Endodermal cell (in vitro differentiated cells): ENCODE measurements at places on chromosomes 1 and 21. TPM values are rescaled to one million over a fixed set of nuclear protein-coding genes. Genes with fewer than 3 reads are reported as not detected.
A peak's percentile ranks its signal among the peaks of the same experiment; 100 is the strongest.

The KCNJ6 gene
- not detected in 3 replicates for total RNA-seq

The SH2D1B gene
- not detected in 3 replicates for total RNA-seq

The IQGAP3 gene
- total RNA-seq: 21.5 to 43.0 TPM (median 36.9 TPM) in 3 replicates

The AXDND1 gene
- total RNA-seq: 0.23 to 0.69 TPM (median 0.68 TPM) in 3 replicates

The ZNF648 gene
- total RNA-seq: 0.11 TPM in 1 of 3 replicates, not detected in the others

The TTC34 gene
- 1.7 to 2.9 TPM (median 2.4 TPM) in 3 replicates for total RNA-seq

DNA sequence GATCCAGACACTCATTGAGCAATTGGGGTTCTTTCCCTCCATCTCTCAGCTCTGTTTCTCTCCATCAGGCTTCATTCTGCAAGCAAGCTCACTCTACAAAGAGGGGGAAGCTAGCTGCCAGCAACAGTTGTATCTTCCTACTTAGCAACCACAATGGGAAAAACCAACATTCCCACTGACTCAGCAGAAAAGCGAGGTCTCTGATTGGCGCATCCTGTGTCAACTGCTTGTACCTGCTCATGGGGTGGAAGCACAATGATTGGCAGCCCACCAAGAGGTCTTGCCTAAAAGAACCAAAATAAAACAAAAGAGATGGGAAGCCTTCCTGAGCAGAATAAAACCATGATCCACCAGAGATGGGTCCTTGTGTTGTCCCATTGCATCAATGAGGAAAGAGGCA is 4.0 kb upstream of the CDA start:
- peaks cover 5% of the 10 kb centered on the region for H3K27me3 ChIP-seq
- no peaks in the 10 kb centered on the region for H3K36me3 ChIP-seq
- DNase-seq: peak; percentile 78
- no peak overlapping the region for H3K27ac ChIP-seq

DNA sequence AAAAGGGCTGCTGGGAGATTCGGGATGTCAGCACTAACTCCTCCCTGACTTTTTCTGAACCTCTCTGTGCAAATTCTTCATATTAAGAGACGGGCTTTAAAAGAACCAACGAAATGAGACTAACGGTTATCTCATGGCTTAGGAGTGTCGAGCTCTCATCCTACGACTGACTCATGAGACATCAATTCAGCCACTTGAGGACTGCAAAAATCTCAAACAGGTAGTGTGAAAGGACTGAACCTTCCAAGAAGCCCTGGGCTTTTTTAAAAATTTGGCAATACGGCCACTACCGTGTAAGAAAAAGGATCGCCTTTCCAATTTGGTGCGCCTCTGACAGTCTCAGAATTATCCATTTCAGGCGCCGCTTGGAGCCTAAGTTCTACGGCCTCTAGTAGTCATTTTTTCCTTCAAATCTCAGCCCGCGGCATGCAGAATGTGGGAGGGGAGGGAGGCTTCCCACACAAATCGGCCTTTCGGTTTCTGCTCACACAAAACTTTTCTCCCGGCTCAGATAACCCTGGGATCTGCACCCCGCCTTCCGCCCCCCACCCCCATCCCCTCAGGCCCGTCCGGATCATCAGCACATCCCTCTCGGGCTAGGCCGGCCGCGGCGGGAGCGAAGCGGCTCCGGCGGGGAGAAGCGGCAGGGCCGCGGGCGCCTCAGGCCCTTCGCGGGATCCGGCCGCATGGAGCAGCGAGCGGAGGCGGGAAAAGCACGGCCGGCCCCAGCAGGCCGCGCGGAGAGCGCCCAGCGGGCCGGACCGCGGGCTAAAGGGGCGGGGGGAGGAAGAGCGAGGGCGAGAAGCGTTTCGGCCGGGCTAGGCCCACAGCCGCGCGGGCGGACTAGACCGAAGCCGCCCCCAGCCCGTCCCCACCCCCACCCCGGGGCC is 618 bp downstream of the HNRNPR start:
- DNase-seq: peak; percentile 70
- peaks cover 9% of the 10 kb centered on the region for H3K4me1 ChIP-seq
- peaks cover 29% of the 10 kb centered on the region for H3K36me3 ChIP-seq
- H3K27me3 ChIP-seq: no peaks in the 10 kb centered on the region

- H3K4me1 ChIP-seq: peaks cover 2% of the 10 kb centered on the region
- DNase-seq: no peak
- no peak overlapping the region for H3K27ac ChIP-seq
- H3K4me3 ChIP-seq: no peak overlapping the region
- no peaks in the 10 kb centered on the region for H3K27me3 ChIP-seq
Measured at GRCh38 chr1:172338295-172338735, 82.2 kb upstream of the C1orf105 start.

GRCh38 chr1:228009116-228009827 is 2.5 kb downstream of the WNT3A start:
- no peaks in the 10 kb centered on the region for H3K36me3 ChIP-seq
- no peaks in the 10 kb centered on the region for H3K4me1 ChIP-seq
- H3K27me3 ChIP-seq: peaks cover 85% of the 10 kb centered on the region
- no peak overlapping the region for H3K4me3 ChIP-seq
- H3K27ac ChIP-seq: no peak overlapping the region

GRCh38 chr1:101506541-101507164 is 269.8 kb downstream of the S1PR1 start:
- peak; percentile 69 for DNase-seq
- no peaks in the 10 kb centered on the region for H3K36me3 ChIP-seq
- no peaks in the 10 kb centered on the region for H3K4me1 ChIP-seq
- H3K27ac ChIP-seq: no peak overlapping the region
- H3K27me3 ChIP-seq: no peaks in the 10 kb centered on the region

GRCh38 chr1:119964673-119965363 is 68.5 kb upstream of the ADAM30 start:
- no peak for DNase-seq
- H3K4me3 ChIP-seq: no peak overlapping the region
- H3K36me3 ChIP-seq: peaks cover 57% of the 10 kb centered on the region
- no peaks in the 10 kb centered on the region for H3K27me3 ChIP-seq
- H3K4me1 ChIP-seq: no peaks in the 10 kb centered on the region
- no peak overlapping the region for H3K27ac ChIP-seq

- no peaks in the 10 kb centered on the region for H3K36me3 ChIP-seq
- no peak overlapping the region for H3K4me3 ChIP-seq
- DNase-seq: peak; percentile 20
Measured at GRCh38 chr1:248804771-248805681, 20.7 kb downstream of the SH3BP5L start.

DNA sequence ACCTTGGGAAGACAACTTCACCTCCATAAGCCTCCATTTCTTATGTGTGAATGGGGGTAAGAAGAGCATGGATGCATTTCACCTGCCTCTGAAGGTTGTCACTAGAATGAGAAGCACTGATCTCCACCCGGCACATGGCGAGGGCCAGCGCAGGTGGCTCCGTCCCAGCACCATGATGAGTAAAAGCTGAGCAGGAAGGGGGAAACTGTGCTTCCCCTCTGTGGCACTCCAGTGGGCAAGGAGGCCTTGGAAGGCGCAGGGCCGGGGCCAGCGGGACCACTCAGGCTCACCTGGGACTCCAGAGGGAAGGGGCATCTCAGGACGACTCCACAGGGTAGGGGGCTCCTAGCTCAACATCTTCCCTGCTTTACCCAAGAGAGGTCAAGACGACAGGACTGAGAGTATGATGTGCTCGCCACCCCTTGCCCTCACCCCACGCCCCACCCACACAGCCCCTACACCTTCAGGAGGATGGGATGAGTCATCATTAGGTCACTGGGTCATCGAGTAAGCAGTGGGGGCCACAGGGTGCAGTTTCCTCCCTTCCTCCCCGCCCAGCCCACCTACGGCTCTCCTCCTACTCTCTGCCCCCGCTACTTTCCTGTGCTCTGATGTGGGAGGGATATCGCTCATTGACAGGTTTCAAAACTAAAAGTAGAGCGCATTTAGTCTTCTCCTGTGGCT is 112.1 kb downstream of the HIVEP3 start:
- no peaks in the 10 kb centered on the region for H3K36me3 ChIP-seq
- no peaks in the 10 kb centered on the region for H3K27me3 ChIP-seq
- H3K4me3 ChIP-seq: no peak overlapping the region
- H3K27ac ChIP-seq: no peak overlapping the region
- no peak for DNase-seq

GRCh38 chr1:31576201-31576669 is at the start of gene TINAGL1:
TINAGL1 (plus strand) TSS chr1:31576515; CDS start chr1:31577149, 634 bp downstream.
- H3K36me3 ChIP-seq: no peaks in the 10 kb centered on the region
- DNase-seq: peak; percentile 92
- H3K4me1 ChIP-seq: peaks cover 3% of the 10 kb centered on the region
- no peaks in the 10 kb centered on the region for H3K27me3 ChIP-seq

GRCh38 chr1:94318505-94319030 is 81.2 kb upstream of the ARHGAP29 start:
- H3K4me1 ChIP-seq: peaks cover 14% of the 10 kb centered on the region
- H3K27ac ChIP-seq: no peak overlapping the region
- H3K27me3 ChIP-seq: no peaks in the 10 kb centered on the region
- no peak overlapping the region for H3K4me3 ChIP-seq

DNA sequence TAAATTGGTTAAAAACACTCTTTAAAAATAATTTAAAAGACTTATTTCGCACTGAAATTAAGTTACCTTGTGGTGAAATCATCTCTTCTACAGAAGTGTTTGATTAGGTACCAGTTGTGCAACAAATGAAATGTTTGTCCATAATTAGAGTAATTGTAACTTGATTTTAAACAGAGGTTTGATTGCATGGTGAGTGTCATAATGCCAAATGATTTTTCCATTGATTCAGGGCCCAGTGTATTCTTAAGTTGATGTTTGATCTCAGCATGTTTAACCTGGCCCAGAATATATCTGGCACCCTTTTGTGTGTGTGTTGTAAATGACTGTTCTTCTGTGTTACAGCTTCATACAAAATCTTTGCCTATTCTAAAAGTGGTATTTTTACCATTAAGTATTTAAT is 28.5 kb downstream of the LRRC8B start:
- no peak overlapping the region for H3K4me3 ChIP-seq
- DNase-seq: no peak
- no peak overlapping the region for H3K27ac ChIP-seq
- peaks cover 5% of the 10 kb centered on the region for H3K4me1 ChIP-seq
- H3K27me3 ChIP-seq: no peaks in the 10 kb centered on the region

GRCh38 chr1:66302815-66303214 is 231.1 kb upstream of the SGIP1 start:
- no peak overlapping the region for H3K27ac ChIP-seq
- no peak for DNase-seq
- no peak overlapping the region for H3K4me3 ChIP-seq
- no peaks in the 10 kb centered on the region for H3K36me3 ChIP-seq
- H3K4me1 ChIP-seq: peaks cover 8% of the 10 kb centered on the region

GRCh38 chr1:228225740-228226139 is 17.9 kb downstream of the OBSCN start:
- no peak overlapping the region for H3K27ac ChIP-seq
- peaks cover 58% of the 10 kb centered on the region for H3K36me3 ChIP-seq
- H3K4me3 ChIP-seq: no peak overlapping the region
- no peaks in the 10 kb centered on the region for H3K27me3 ChIP-seq
- no peaks in the 10 kb centered on the region for H3K4me1 ChIP-seq
- no peak for DNase-seq

DNA sequence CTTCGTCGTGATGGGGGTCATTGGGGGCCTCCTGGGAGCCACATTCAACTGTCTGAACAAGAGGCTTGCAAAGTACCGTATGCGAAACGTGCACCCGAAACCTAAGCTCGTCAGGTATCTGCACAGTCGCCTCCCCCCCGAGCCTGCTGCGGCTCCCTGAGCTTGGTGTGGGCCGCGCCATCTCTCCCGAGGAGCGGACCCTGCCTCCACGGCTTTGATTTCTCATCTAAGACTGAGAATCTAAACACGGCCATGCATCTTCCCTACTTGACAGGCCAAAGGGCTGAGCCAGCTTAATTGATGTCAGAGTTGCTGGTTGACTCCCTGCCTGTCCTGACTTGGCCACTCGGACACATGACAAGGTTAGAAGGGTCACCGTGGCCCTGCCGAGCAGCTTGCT is 19.1 kb downstream of the NPPA start:
- H3K27me3 ChIP-seq: no peaks in the 10 kb centered on the region
- peaks cover 87% of the 10 kb centered on the region for H3K36me3 ChIP-seq
- no peak overlapping the region for H3K27ac ChIP-seq
- H3K4me1 ChIP-seq: no peaks in the 10 kb centered on the region
